Keratinocyte (primary cell): ENCODE measurements at places on chromosomes 5 and 9.

DNA sequence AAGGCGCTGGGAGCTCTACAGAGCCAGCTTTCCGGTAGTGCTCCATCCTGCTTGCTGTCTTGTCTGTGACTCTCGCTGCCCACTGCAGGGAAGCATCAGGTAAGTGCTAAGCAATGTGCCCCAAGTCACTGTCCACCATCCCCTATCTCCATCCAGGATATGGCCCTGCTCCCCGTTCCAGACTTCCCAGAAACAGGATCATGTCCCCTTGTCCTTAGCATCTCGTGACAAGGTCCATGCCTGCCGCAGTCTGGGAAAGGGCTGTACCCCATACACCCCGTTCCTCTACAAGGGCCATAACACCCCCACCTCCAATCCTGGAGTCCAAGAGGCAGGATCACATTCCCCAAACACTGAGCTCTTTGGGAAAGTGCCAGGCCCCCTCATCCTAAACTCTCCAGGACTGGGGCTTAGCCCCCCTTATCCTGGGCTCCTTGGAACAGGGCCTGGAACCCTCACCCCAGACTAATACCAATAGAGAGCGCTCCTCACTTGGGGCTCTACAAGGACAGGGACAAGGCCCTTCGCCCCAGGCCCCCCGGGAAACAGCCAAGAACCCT lies 566 bp downstream of the RPP25L start:
- no peak for DNase-seq

DNA sequence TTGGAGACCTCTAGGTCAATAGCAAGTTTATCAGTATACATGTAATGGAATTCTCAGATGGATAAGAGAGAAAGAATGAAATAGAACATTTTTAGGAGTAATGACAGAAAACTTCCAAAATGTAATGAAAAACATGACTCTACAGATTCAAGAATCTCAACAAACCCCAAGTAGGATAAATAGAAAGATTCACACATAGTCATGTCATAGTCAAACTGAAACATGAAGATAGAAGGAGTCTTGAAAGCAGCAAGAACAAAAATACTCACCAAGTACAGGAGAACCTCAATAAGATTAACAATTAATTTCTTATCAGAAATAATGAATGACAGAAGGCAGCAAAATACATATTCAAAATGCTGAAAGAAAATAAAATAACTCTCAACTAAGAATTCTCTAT lies 164.5 kb downstream of the SPATA31D1 start:
- DNase-seq = no peak

DNA sequence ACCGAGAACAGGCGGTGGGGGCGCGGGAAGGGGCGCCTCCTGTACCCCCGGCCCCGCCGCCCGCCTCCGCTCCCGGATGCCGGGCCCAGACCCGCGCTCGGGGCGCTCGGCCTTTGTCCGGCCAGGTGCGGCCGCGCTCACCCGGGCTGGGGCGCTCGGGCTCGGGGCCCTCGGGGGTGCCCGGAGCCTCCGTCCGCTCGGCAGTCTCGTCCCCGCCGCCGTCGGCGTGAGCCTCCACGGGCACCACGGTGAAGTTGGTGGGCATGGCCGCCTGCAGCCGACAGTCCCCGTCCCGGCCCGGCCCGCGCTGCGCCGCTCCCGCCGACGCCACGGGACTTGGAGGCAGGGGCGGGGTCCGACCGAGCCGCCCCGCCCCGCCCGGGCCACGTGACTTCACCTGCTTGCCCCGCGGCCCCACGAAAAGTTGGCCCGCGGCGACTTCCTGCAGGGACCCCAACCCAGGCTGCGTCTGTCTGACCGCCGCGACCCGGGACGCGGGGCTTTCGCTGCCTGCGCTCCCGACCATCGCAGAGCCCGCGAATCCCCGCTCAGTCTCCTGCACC lies at the start of gene SLC12A7:
Gene SLC12A7, minus strand, starts transcription at position 337 of the 563 bp plus-strand sequence. Its CDS starts 72 bp downstream, at position 265.
- DNase-seq = no peak

DNA sequence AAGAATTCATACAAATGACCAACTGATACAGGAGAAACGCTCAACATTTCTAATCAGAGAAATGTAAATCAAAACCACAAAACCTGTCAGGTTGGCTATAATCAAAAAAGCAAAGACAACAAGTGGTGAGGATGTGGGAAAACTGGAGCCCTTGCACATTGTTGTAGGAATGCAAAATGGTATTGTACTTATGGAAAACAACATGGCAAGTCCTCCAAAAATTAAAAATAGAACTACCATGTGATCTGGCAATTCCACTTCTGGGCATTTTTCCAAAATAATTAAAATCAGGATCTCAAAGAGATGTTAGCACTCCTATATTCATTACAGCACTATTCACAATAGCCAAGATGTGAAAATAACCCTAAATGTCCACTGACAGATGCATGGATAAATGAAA lies 76.1 kb downstream of the FNIP1 start:
- no peak for DNase-seq

DNA sequence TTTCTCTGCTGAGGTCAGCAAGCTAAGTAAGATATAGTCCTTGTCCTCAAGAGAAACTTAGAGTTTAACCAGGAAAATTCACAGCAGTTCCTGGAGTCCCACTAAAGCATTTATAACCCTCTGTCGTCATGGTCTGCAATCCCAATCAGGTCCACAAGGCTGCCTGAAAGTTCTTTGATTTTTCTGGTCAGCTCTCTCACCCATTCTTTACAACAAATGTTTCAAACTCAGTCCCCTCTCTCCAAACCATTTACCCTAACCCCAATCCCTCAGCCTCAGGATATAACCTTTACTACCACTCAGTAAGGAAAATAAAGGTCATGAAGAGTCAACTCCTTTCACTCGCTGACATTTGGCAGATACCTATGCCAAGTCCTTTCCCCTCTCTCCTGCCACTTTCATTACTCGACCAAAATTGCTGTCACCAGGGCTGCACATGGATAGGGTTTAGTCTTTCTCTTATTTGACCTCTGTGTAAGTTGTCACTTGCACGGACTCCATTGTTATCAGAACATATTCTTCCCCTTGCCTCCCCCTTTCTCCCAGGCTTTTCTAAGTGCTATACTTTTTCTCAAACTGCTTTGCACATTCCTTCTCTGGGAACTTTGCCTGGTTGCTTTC lies 936.6 kb downstream of the NR2F1-AS1 start:
- no peak for DNase-seq

- DNase-seq = no peak
Measured at GRCh38 chr9:91948597-91949391, 1.2 kb downstream of the ROR2 start.

- DNase-seq = no peak
Measured at GRCh38 chr5:103808464-103809106, 246.0 kb upstream of the NUDT12 start.

GRCh38 chr9:9881692-9882091 lies 731.1 kb downstream of the PTPRD start:
- DNase-seq = no peak

DNA sequence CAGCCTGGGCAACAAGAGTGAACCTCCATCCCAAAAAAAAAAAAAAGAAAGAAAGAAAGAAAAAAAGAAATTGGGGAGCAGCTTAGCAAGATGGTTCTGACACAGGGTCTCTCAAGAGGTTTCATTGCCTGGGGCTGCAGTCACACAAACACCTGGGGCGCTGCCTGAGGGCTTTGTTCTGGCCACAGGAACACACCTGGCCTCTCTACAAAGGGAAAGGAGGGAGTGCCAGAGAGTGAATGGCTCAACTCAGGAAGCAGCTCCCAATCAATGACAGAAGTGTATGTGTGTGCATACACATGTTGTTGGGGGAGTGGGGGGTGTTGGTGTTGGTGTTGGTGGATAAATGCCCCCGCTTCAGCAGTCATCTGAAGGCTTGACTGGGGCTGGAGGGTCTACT lies 32.4 kb upstream of the CTNNA1 start:
- no peak for DNase-seq

DNA sequence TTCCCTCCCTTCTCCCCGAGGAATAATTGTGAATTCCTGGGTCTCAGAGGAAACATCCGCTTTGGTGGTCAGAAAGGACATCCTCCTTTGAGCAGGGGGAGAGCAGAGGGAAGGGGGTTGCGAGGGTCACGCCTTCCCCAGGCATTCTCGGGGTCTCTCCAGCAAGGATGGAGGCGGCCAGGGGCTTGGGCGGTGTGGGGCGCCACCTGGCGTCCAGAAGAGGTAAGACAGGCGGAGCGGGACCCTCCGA lies 129.1 kb downstream of the KCNIP1 start:
- DNase-seq = no peak

DNA sequence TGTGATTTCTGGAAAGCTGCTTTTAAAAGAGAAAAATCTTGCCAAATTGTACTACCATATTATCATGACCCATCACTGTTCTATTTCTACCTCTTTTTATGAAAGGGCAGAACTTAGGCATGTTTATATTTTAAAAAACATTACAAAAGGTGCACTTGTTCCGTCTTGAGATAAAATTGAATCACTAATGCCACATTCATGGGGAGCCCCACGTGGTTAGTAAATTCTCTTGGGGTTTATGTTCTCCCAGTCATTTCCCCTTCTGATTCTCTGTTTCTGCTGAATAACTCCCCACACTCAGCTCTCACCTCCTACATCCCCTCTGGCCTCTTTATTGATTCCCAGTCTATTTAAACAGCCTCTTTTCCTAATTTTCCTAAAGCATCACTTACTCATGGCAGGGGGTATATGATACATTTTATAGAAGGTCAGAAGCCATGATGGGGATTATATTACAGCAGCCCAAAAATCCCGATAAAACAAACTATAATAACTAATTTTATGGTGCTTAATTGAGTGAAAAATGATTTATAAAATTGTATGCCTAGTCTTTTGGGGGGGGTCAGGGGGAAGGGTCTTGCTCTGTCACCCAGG lies 19.7 kb upstream of the VLDLR start:
- DNase-seq = no peak

DNA sequence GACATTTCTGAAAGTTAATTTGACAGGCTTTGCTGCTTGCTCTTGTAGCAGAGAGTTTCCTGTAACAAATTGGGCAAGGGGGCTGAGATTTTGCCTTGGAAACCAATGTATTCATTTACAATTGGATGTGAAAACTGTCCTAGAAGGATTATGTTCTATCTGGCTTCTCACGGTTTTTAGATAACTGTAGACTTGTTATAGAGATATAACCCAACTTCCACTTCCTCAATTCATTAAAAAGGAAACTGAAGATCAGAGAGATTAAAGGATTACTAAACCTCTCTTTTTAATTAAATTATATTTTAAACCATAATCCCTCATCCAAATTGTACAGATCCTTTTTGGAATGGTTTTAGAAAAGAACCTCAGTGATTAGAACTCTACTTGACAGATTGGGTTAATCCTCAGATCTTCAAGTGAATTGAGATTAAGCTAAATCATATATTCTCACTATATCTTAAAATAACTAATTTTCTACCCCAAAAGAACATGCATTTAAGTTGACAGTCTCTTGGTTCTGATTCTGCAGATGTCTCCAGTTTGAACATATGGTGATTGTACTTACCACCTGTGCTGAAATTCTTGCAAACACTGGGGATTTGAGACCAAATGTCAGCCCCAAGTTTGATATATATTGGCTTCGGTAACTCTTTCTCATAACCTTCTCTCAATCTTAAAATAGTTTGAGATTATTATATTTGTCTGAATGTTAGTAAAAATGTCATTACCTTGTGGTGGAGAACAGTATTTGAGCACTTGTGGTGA lies 130.1 kb upstream of the C9orf72 start:
- no peak for DNase-seq
